ENCODE measurements at places on chromosomes 2 and 18.
A peak's percentile ranks its signal among the peaks of the same experiment; 100 is the strongest.

GRCh38 chr2:174632841-174633622, 35.4 kb upstream of the WIPF1 start:
- no peak for DNase-seq

DNA sequence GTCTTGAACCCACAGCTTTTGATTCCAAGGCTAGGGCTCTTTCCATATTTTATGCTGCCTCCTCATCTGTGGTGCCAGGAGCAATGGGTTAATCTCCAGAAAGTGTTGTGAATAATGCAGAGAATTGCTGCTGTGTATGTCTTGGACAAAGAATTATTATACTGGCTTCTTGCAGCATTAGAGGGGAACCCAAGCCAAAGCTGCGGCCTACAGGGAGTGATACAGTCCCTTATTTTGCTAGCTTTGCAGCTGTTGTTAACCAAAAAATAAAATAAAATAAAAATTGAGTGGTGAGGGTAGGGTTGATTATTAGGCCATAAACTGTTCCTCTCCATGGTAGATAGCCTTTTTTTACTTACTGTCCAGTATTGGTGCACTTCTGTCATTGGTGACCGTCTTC, 16.7 kb downstream of the WIPF1 start:
- no peak for DNase-seq

GRCh38 chr2:16186661-16187481, 246.5 kb downstream of the MYCN start:
- no peak for DNase-seq

DNA sequence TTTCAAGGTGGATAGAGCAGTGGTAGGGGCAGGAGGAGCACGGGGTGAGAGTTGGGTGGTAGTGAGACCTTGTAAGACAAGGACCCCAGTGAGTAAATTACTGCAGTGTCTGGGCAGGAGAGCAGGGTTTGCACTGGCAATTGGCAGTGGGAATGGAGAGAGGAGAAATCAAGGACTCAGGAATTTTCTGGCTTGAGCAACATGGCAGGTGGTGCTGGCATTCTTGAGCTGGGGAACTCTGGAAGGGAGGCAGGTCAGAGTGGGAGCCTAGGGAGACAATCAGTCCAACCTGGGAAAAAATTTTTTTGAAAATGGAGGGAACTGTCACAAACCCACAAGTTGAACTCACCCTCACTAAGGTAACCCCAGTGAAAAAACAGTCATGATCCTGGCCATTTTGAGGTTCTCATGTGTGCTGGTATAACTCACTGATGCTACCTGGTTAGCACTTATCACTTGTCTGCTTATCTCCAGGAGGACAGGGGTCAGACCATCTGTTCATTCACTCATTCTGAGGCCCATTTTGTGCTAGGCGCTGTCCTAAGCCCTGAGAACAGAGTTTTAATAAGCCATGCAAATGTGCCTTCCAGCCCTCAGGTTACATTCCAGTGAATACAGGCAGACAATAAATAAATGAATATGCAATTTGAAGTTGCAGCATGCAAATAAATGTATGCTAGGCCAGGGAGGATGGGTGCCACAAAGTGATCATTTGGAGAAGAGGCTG, 92.2 kb upstream of the SEC11C start:
- no peak for DNase-seq

GRCh38 chr2:101614127-101614759, 83.3 kb upstream of the MAP4K4 start:
- DNase-seq, result no peak

DNA sequence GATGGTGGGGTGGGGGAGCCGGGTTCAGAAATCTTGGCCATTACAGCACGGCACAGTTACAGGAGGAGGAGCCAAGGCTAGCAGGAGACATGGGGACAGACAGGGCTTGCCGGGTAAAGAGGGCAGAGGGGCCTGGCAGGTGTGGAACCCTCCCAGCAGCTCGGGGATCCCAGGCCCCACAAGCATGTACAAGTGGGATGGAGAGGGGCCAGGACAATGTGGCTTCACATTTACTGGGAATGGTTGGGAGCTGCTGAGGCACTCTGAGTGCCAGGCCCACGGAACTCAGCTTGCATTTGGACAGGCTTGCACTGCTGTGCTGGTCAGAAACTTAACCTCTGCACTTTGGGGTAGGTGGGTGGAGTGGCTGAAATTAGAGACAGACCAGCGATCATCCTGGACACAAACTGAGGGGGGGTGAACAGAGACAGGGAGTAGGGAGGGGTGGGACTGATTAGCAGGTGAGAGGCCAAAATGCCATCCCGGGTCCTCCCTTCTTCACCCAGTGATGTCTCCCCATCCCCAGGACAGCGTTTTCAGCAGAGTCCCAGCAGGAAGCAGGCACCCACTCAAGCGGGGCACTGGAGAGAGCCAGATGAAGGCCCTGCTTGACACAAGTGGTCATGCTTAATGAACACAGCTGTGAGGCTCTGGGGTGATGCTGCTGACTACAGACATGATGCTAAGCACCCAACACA, 9.6 kb downstream of the PER2 start:
- DNase-seq, result no peak

DNA sequence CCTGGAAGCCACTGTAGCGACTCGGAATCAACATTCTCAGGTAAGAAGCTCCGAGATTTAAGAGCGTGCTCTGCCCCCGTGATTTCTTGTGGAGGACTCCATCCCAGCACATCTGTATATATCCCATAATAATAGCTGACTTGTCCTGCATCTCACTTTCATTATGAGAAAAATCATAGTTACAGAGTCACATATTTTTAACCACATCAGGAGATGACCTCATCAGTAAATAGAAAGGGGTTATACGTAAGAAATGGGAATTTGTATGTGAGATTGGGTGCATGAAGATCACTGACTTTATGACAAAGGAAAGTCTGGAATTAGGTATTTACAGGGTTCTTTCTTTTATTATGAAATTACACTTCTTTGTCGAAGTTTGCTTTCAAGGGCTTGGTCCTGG, 16.4 kb upstream of the TMEM18 start:
- DNase-seq, result no peak

- DNase-seq, result peak; percentile 49
Observed at GRCh38 chr2:175371378-175371777, 189.9 kb upstream of the ATP5MC3 start.

- peak; percentile 88 for DNase-seq
Observed at GRCh38 chr18:63317982-63318888, 1.3 kb downstream of the BCL2 start.

DNA sequence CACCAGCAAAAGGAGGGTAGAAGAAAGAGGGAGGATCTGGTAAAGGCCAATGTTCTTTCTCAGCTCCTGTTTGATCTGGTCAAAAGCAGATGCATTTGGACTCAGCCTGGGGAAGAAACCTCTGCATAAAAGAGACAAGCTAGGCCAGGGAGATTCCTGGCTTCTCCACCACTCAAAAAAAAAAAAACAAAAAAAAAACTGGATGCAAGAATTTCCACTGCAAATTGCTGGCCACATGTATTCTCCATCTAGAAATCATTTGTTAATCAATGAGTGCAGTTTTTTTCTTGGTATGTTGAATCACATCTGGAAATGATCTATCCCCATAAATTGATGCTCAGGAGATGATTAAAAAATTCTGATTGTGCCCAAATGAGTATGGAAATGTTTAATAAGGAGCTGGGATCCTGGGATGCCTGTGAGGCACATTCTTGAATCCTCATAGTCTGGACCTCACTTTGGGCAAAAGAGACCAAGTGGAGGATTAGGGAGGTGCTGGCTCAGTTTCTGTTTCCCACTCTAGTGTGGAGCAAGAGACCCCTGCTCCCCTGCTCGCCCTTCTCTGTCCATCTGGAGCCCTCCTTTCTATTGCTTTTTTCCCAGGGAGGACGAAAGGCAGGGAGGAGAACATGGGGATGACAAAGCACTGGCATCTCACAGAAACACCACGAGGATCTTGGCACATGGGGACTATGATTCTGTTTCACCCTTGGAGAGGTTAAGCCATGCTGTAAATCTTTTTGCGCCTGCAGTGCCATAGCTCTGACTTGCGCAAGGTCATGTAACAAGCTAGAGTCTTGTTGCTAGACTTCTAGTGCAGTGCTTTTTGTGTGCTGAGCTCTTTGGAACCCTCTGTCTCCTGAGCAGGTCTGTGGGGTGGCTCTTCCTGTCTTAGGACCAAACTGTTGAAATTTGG, 57.6 kb downstream of the APOB start:
- DNase-seq, result no peak

- DNase-seq, result no peak
Observed at GRCh38 chr2:192004188-192004963, 157.5 kb upstream of the CAVIN2 start.

DNA sequence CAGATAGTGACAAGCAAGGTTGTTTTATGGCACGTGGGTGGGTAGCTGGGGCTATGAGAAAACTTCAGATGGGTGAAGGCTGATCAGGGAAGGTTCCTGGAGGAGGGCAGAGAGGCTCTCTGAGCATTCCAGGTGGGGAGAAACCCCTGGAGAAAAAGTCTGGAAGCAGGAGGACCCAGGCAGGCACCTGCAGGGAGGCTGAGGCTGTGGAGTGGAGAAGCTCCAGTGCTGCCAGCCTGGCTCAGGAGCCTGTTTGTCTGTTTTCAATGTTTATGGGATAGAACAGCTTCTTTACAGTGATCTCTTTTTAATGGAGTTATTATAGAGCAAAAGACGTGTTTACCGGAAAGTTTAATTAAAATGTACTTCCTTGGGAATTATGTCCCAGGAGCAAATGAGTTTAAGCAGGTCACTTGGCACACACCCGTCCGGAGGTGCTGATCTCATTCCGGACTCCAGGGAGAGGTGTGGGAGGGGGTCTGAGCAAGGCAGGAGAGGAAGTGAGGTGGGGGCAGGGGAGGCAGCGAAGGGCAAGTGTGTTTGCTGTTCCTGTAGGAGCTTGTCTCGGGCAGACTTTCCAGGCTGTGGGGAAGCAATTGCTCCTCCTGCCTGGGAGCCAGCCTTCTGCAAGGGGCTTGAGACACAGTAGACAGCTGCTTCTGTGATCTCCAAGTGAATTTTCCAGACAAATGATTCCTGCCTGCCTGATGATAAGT, 239.5 kb downstream of the MYCN start:
- DNase-seq, result no peak

DNA sequence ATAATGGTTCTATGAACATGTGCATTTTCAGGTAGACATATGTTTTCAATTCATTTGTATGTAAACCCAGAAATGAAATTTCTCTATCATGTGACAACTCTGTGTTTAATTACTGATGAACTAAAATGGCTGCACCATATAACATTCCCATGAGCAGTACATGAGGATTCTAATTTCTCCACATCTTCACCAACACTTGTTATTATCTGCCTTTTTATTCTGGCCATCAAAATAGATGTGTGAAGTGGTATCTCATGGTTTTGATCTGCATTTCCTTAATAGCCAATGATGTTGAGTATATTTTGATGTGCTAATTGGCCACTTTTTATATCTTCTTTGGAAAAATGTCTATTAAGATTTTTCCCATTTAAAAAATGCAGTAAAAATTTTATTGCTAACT, 205.1 kb upstream of the SMAD7 start:
- DNase-seq, result no peak

- DNase-seq, result no peak
Observed at GRCh38 chr18:10319026-10319425, 135.4 kb upstream of the APCDD1 start.

- DNase-seq, result no peak
Observed at GRCh38 chr2:239235311-239235710, 165.5 kb downstream of the HDAC4 start.

DNA sequence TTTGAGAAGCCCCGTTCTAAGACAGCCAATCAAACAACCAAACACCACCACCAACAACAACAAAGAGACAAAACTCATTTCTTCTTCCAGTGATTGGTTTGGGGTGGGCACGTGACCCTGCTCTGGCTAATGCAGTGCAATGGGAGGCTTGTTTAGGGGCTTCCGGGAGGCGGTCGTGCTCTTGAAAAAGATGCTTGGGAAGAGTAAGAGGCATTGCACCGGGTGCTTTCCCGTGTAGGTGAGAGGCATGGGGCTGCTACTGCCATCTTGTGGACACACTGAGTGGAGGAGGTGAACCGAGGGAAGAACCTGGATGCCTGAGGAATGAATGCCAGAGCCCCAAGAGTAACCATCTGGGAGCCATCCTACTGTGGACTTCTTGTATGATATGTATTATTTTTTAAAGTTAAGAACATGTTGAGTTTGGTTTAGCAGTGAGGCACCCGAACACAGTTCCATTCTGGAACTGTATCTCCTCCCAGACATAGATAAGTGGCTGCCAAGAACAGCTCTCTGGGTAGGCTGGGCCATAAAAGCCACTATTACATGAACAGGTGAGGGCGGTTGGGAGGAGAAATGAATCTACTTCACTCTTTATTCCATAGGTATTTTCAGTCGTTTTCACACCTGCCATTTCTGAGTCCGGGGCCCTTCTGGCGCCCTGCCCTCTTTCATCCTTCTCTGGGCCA, 19.1 kb upstream of the ARHGAP25 start:
- no peak for DNase-seq

DNA sequence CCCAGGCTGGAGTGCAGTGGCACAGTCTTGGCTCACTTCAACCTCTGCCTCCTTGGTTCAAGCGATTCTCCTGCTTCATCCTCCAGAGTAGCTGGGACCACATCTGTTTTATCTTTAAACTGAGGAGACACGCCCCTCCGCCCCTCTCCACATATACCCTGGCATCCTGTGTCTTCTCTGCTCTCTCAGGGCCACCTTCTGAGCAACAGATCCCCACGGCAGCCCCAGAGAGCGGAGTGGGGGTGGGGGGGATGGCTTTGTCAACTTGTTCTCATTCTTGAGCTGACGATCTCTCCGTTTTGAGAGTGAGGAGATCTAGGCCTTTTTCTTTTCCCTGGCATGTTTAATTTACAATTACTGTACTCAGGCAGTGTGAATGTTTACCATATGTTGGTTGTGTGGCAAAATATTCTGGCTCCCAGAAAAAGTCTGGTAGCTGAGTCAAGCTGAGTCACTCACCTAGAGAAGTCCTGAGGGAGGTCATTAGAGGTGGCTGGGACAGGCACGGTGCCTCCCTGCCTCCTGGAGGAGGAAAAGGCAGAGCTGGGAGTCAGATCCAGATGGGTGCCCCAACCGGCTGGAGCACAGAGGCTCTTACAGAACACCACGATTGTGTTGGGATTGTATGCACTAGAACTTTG, 19.5 kb upstream of the ID2 start:
- DNase-seq, result peak; percentile 19

GRCh38 chr18:58580623-58581022, 48.3 kb downstream of the ALPK2 start:
- no peak for DNase-seq

DNA sequence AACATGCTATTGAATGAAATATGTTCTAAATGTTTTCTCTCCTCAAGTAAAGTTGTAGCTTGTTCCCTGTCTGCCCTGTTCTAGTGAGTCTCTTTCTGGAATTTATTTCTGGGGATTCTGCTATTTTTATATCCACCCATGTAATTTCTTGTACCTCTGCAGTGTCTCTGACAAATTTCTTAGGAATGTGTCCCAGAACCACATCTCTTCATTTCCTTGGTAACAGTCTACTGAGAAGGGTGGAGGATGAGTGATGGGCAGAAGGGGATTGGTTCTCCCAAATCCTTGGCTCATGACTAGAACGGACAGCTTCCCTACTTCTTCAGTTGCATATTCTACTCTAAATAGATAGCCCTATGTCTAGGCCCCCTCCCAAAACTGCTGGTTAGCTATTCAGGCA, 490.6 kb upstream of the LINC00305 start:
- DNase-seq, result no peak

Data from DMS153 (cell line).